Immature natural killer cell (primary cell): ENCODE measurements at places on chromosomes 16 and 17. TPM values are rescaled to one million over a fixed set of nuclear protein-coding genes. Genes with fewer than 3 reads are reported as not detected.
A peak's percentile ranks its signal among the peaks of the same experiment; 100 is the strongest.

GRCh38 chr16:85522308-85522841 lies 90.7 kb upstream of the GSE1 start:
- DNase-seq: no peak

DNA sequence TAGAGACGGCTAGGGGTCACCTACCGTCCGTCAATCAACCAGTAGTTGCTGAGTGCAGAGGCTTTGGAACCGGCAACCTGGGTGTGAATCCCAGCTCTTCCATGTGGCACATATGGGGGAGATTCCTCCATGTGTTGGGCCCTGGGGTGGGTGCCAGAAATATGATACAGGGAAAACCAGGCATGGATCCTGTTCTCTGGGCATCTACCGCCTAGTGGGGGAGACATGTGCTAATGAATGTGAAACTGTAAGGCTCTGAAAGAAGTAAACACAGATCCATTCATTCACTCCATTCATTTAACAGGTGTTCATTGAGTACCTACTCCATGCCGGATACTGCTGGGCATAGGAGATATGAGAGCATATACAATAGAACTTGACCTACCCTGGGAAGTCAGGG lies 39.5 kb upstream of the SDK2 start:
- no peak for DNase-seq

- no peak for DNase-seq
These were observed 794 bp downstream of the TMEM235 start for GRCh38 chr17:78231991-78232858.

DNA sequence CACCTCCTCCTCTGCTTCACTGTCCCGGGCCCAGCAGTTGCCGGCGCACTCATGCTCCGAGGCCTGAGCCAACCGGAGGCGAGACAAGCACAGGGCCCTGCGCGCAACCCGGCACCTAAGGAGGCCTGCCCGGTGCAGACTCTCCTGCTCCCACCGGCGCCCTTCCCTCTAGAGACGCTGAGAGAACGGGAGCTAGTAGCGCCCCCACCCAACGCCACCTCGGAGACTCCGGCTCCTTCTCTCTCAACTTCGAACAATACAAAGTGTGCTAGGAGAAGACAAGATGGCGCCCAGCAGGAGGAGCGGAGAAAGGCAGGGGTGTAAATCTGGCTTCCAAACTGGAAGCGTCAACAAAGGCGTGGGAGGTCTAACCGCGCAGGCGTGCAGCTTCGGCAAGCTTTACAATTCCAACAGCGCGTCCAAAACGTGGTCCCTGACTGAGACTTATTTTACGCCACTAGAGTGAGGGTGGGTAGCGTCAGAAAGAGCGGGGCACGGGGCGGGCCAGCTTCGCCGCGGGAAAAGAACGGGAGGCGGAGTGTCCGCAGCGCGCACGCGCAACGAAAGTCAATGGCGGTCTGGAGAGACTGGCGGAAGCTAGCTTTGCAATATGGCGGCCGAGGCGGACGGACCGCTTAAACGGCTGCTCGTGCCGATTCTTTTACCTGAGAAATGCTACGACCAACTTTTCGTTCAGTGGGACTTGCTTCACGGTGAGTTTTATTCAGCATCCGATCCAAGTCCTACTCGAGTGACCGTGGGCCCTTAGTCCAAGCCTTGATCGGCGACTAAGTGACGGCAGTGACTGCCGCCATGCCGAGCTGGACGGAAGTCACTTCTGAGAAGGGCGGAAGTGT lies at the start of gene MPDU1:
Gene MPDU1 (plus strand): TSS at position 600 of the 857 bp plus-strand sequence. CDS start 11 bp downstream, at position 611.
- peak; percentile 97 for DNase-seq

DNA sequence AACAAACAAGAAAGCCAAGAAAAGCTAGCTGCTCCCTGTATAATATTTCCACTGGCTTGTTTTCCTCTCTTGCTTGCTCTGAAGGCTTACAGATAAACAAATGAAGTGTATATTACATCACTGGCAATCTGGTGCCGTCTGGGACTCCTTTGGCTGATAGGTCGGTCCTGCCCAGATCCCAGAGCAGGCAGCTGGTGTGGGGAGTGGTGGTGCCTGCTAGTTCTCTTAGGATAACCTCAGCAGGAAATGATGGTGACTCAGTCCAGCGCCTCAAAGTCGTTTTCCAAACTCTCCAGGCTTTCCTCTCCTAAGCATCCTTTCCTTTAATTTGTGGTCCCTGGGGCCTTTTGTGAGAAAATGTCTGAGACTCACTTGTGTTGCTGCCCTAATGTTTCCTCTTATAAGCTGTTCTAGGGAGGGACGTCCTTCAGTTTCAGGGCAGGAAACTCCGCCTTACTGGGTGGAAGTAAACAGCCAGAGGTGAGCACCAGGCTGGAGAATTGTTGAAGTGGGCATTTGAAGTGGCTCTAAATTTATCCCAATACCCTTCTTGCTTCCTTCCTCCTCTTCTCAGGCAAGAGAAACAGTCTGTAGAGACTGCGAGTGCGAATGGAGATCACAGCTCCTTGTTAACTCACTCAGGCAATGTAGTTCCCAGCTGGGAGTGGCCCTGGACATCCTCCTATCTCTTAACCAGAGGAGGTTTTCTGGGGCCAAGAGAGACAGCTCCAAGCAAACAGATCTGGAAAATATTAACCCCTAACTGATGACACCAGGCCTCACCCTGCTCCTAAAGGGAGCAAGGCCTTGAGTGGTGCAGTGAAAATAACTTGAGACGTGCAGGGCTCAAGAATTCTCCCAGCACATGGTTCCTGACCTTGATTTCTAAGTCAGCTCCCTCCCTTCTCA lies 34.9 kb downstream of the CD300LF start:
- no peak for DNase-seq

- no peak for DNase-seq
These were observed 1.2 kb downstream of the GPRC5B start for GRCh38 chr16:19883296-19883965.

GRCh38 chr16:1433263-1433560 lies 2.3 kb downstream of the PERCC1 start:
- no peak for DNase-seq

- peak; percentile 27 for DNase-seq
These were observed 15.2 kb upstream of the HERPUD1 start for GRCh38 chr16:56916571-56917403.

GRCh38 chr17:64009571-64010402 lies 10.6 kb downstream of the ICAM2 start:
- DNase-seq: no peak

- peak; percentile 31 for DNase-seq
These were observed 516 bp downstream of the CPNE2 start for GRCh38 chr16:57092786-57093411.

DNA sequence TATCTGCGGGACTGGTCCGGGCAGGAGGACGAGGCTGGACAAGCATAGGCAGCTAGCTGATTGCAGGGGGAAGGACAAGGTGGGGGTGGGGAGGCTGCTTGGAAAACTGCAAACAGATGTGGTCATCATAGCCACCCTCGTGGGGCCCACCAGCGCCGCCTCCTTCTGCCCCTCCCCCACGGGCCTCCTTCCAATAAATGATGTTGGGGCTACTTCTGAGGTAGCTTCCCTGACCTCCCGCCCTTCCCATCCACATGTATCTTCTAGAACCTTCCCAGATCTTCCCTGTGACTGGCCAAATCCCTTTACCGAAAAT lies 12.3 kb upstream of the CDC42EP4 start:
- DNase-seq: no peak

DNA sequence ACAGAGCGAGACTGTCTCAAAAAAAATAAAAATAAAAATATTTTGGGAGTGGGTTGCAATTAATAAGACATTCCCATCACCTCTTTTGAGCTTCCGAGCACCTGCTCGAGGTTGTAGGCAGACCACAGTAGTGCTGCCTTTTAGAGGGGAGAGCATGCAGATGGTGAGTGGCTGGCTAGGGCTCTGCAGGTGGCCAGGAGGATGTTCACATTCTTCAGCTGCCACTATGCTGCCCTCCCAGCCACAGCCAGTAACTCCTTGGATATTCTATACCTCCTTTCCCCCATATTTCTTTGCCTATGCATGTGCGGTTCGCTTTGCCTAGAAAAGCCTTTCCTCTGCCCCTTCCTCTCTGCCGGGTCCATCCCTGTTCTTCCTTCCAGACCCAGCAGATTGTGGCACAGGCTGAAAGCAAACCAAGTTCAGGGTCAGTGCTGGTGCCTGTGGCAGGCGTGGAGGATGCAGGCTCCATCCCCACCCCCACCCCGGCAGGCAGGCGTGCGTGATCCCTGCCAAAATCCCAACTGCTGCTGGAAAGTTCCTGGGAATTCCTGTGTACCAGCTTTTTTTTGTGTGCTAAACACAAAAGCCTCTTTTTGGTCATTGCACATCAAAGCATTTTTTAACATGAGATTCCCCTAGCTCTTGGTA lies 33.8 kb upstream of the CMIP start:
- DNase-seq: no peak

DNA sequence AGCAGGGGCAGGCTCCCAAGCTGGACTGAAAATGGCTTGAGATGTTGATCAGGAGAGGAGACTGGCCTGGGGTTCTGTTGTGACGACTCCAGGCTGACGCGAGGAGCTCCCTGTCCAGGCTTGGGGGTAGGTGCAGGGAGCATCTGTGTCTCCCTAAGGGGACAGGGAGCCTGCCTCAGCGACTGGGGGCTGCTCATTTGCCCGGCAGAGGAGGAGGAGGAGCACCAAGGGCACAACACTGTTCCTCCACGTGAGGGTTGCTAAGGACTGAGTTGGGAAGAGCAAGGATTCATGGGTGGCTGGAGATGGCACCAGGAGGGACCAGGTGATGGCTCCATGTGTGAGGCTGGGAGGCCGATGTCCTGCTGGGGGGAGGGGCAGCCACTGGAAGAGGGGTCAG lies 53.3 kb downstream of the USP22 start:
- no peak for DNase-seq

DNA sequence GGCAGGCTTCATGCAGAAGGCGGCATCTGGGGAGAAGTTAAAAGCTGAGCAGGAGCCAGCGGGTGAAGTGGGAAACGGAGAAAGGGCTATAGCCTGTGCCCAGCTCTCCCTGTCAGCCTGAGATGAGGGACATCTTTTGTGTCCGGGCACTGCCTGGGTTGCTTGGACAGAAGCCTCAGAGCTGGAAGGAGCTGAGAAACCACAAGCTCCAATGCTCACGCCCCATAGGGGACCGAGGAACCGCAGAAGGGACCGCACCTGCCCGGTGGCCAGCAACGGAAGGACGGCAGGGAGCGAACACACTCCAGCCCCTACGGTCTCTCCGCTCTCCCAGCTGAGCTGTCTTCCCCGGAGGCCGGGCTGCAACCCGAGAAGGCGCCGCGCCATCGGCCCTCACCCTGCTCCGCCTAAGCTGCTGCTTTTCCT lies 175.8 kb downstream of the NPIPB11 start:
- no peak for DNase-seq

DNA sequence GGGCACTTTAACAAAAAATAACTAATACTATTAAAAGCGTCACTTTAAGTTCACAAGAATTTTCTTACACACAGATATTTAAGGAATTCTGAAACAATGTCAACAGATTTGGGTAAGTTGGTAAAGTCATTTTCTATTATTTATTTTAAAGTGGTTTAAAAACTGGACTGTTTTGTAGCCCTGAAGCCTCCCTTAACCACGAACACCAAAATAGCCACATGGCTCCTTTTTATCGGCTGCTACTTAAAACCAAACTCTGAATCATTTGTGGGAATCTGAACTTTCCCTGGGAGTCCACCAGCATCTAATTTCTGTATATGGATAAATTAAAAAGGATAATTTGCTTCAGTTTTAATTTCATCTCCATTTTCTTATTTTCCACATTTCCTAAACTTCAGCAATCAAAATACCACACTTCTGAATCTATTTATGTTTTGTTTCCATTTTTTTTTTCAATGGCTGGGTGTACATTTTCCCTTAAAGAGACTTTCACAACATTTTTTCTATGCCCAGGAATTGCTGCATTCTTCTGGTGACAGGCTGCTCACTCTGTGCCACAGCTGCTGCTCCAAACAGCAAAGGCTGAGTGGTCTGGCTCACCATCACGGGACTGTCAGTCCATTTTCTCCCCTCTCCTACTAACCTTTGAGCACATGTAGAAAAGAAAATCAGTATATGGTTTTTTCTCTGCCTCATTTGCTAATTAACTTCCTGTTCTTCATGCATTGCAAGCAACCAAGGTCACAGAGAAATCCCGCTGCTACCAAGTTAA lies 255.5 kb upstream of the KCNJ16 start:
- no peak for DNase-seq

ITGB3 gene
- not detected for polyA plus RNA-seq

NLRC3 gene
- 18.3 TPM for polyA plus RNA-seq

C16orf92 gene
- polyA plus RNA-seq: not detected

ZG16 gene
- not detected for polyA plus RNA-seq

RAB11FIP3 gene
- 1.8 TPM for polyA plus RNA-seq

FZD2 gene
- polyA plus RNA-seq: 0.97 TPM

NPIPA3 gene
- not detected for polyA plus RNA-seq

DOC2B gene
- polyA plus RNA-seq: not detected
